Activated CD4-positive, alpha-beta T cell treated with anti-CD3 and anti-CD28 coated beads for 24 hours (primary cell): ENCODE measurements at places on chromosomes 7 and 10.

GRCh38 chr7:20482071-20482470 lies 133.4 kb upstream of the ABCB5 start:
- DNase-seq, result no peak

- no peak for DNase-seq
Observed at GRCh38 chr7:84328571-84328970, 134.0 kb upstream of the SEMA3A start.

GRCh38 chr7:90345595-90346335 lies 751 bp upstream of the GTPBP10 start:
- no peak for DNase-seq

DNA sequence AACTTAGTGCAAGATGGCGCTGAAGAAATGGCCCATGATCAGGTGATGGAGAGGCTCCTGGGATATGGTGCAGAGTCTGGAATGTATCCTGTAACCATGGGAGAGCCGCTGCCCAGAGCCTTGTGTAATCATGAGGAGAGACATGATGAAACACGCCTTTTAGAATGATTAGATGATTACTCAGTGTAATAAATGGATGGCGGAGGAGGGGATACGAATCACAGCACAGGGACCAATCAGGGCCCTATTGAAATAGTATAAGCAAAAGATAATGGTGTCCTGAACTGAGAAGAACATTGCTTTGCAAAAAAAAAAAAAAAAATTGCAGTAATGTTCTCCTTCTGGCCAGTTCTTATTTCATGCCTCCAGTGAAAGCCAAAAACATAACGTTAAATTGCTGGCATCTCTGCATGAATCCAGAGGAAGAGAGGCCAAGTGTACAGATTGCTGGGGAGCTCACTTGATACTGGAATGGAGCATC lies 668.5 kb upstream of the AUTS2 start:
- no peak for DNase-seq

- no peak for DNase-seq
Observed at GRCh38 chr7:47493976-47494911, 87.7 kb downstream of the TNS3 start.

DNA sequence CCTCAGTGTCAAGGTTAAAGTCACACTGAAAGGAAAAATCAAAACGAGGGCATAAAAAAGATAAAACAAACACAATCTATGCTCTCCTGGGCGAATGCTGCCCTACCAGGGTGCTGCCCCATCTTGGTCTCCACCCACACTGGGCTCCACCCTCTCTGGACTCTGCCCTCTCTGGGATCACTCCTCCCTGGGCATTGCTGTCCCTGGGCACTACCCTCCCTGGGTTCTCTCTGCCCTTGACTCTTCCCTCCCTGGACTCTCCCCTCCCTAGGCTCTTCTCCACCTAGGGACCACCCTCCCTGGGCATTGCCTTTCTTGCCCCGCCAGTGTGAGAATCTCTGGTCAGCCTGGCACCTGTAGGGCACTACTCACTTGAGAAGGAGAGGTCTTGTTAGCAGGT lies 8.6 kb downstream of the GDF2 start:
- no peak for DNase-seq
